Activated CD4-positive, CD25-positive, alpha-beta regulatory T cell treated with anti-CD3 and anti-CD28 coated beads, Interleukin-2, amount 50 U/mL, for 72 hours (primary cell): ENCODE measurements at places on chromosomes 7 and 10.

- DNase-seq: no peak
These were observed 33.8 kb downstream of the SPAG6 start for GRCh38 chr10:22379059-22379458.

DNA sequence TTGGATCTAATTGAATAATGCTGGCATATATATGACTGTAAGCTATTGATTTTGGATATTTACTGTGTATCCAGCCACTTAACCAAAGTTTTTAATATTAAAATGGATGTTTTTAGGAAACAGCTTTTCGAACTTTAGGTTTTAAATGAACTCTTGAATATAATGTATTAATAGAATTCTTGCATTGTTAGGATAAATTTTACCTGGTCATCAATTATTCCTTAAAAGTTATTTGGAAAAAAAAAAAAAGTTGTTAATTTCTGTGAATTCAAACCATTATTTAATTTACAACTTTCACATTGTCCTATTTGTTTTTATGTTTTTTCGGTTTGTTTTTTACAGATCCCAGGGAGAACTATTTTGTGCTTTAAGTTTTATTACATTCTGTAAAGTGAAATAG lies 9.8 kb downstream of the TMEM209 start:
- no peak for DNase-seq

DNA sequence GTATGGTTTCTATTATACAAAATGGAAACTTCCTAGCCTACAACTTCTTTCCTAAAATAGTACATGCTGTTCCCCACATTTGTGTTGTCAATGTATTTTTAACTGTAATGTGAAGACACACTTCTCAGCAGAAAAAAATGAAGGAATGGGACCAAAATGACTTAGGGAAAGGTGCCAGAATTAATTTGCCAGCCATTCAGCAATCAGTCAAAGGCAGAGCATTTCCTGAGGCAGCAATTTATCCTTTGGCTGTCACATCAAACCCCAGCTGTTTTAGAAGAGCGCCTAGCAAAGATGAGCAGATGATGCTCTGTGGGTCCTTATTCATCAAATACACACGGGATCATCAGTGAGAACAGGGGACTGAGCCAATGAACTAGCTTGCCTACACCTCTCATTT lies 592.5 kb downstream of the KCNMA1 start:
- DNase-seq: no peak

DNA sequence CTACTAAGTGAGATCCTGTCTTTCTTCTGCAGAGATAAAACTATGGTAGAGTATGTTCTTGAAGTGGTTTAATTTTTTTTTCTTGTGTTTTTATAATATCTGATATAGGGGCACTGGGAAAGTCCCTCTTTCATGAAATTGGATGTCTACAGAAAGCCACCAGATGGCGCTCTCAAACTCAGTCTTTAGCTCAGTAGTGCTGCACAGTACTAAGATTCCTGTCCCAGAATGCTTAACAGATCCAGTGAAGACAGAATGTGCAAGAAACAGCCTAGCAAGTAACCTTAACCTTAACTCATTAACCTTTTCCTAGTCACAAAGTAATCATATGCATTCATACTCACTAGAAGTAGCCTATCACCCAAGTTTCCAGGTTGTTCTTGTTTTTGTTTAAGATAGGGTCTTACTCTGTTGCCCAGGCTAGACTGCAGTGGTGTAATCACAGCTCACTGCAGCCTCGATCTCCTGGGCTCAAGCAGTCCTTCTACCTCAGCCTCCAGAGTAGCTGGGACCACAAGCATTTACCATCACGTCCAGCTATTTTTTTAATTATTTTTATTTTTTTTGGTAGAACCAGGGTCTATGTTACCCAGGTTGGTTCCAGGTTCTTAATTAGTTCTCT lies 56.7 kb downstream of the IDE start:
- peak; percentile 58 for DNase-seq

GRCh38 chr7:157371296-157371695 lies 34.5 kb downstream of the DNAJB6 start:
- DNase-seq: no peak

GRCh38 chr10:81414038-81414437 lies 461.0 kb upstream of the NRG3 start:
- DNase-seq: no peak

GRCh38 chr7:146331369-146331768 lies 214.8 kb downstream of the CNTNAP2 start:
- DNase-seq: no peak

DNA sequence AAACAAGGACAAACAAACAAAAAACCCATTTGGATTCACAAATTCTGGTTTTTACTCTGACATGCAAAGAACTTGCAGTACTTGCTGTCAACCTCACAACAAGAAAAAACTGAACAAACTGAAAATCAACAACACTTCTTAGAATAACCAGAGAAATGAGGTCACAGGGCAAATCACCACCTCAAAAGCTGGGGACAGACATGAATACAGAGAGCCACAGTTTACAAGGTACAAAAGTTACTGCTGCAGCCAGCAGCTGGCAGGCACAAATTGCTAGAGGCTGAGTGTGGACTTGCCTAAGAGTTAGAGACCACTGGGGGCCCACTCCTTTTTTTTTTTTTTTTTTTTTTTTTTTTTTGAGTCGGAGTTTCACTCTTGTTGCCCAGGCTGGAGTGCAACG lies 15.0 kb upstream of the RNF32 start:
- DNase-seq: no peak

DNA sequence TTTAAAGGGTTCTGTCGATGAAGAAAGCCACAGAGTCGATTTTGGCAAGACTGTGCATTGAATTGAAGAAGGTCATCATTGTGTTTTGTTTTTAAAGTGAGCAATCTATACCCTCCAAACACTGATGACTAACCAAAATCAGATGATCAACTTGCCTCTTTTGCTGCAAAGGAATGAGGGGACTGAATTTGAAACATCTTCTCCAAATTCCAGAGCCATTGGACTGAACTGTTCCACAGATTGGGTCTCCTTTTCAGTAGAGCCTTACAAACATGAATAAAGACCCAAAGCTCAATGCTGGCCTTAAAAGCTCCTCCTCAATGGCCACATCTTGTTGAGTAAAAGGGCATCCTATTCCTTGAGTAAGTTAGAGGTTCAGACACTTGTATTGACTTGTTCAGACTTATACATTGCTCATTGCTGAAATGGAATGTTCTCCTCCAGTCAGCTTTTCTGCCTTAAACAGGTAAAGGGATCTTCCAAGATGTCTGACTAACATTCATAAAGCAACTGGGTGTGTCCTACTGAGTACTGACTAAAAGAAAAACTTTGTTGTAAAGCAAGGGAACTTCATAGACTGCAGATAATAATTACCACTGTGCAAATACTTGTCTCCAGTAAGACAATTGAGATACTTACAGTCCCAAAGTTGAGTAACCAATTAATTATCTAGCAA lies 630.6 kb downstream of the KCNMA1 start:
- DNase-seq: no peak

- DNase-seq: no peak
These were observed 210.9 kb downstream of the RNLS start for GRCh38 chr10:88372051-88372715.

GRCh38 chr7:8154272-8154671 lies 107.7 kb downstream of the ICA1 start:
- DNase-seq: no peak
